Epithelial cell of prostate (primary cell): ENCODE measurements at places on chromosomes 5 and 9.

GRCh38 chr9:124040935-124041816 lies 29.6 kb downstream of the LHX2 start:
- no peak for DNase-seq

DNA sequence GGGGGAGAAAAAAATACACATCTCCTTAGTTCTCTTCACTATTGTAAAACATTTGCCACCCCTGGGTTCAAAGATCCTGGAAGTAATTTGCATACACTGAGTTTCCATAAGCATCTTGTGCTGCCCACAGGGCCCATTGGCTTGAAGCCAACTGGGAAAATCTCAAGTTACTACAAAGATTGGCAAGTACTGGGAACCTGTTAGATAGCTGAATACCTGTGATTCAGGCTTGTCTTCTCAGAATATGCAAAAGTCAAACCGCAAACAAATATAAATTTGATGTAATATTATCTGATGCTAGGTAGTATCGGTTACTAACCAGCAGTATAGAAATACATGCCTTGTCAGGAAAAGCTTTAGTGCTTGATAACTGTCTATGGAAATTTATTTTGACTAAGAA lies 156.9 kb upstream of the FST start:
- DNase-seq = peak; percentile 99

DNA sequence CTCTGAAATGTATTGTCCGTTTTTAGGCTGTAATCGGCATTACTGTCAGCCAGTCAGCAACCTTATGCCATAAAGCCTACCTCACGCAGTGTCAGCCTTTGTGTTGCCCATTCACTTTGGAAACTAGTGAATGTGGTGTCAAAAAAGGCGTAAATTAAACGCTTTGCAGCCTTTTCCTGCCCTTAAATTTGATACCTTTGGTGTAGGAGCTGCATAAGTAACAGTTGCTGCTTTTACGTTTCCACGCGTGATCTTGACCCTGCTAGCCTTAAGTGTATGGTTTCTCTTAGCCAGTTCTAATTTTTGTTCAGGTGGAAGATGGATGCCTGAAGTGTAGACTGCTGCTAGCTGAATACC lies 257.7 kb downstream of the EPB41L4A start:
- no peak for DNase-seq

GRCh38 chr5:140342287-140342686 lies 4.1 kb downstream of the HBEGF start:
- no peak for DNase-seq
